ENCODE measurements at places on chromosomes 12 and 14.

DNA sequence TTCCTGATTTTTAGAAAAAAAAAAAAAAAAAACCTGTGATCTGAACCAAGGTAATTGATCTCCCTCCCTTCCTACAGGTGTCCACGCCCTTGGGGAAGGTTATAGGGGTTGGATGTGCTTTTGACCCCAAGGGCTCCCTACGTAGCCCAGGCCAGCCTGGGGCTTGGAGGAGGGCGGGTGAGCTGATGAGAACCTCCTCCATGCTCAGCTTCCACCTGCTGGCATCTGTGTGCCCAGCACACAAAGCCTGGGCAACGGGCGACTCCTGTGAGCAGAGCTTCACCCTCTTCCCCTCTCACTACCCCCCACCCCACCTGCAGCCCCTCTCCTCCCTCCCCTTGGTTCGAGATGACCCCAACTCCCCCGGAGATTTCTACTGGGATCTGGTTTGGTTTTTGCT is 25.3 kb upstream of the INF2 start:
- DNase-seq = no peak

DNA sequence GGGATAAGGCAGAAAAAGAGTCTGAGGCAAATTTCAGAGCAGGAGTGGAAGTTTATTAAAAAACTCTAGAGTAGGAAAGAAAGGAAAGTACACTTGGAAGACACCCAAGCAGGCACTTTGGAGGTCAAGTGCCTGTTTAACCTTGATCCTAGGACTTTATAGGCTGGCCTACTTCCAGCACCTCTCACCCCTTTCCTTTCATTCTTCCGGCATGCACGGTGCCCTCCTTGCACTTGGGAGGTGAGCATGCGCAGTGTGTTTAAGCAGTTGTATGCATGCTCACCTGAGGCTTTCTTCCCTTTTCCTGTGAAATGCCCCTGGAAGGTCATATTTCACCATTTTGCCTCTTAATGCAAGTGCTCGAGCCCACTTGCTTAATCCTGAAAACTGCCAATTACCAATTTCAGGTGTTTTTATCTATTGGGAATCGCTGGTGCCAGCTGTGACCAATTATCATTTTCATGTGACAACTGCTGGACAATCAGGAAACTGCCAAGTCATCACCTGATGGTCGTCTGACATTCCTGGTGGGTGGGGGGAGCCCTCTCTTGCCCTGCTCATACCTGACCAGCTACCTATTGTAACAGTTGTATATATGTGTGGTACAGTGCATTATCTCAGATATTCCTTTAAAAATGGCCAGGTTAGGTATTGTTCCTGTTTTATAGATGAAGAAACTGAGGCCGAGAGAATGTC is 53.5 kb downstream of the SUDS3 start:
- no peak for DNase-seq

DNA sequence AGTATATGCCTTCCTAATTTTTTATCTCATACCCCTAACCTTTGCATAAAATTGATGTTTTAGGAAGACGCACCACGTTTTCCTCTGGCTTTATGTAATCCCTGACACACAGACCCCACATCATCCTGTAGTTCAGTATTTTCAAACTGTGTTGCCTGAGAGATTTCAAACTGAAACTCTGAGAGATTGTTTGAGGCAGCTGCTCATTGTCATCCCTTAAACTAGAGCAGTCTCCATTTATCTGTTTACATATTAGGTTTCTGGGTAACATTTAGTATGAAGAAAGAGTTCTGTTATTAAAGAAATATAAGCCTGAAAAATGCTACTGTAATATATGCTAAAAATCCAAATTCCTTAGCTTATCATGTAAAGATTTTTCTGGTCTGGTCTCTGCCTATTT is 24.3 kb downstream of the MNAT1 start:
- no peak for DNase-seq

DNA sequence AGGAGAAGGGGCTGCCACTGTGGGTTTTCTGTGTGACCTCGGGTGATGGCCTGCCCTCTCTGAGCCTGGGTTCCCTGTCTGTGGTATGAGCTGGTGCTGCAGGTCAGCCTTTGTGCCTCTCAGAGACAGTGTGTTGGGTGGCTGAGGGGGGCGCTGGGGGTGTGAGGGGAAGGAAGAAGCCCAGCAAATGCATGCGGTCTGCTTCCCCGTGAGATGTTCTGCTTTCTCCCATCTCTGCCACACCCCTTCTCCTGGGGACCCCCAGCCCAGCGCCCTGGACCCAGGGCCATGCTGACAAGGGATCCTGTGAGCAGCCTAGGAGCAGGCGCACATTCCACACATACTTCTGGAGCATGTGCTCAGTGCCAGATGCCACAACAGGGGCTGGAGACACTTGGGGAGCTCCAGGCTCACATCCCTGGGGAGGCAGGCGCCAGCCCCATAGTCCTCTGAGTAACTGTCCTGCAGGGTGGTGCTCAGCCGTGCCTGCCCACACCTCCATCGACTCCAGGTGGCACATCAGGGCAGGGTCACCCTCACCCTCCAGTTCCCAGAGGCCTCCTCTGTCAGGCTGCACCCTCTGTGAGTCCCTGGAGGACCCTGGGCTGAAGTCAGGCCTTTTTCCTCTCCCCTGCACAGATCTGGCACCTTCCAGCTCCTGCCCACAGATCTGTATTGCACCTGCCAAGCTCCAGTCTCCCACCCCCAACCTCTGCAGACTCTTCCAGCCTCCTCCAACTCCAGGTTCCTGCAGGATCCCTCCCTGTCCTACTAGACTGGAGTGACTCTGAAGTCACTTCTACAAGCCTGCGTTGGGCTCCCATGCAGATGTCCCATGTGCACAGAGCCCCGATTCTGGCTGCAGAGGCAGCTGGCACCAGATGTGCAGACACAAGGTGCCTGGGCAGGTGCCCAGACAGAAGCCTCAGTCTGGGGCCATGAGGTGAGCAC is 205.6 kb downstream of the KIF26A start:
- no peak for DNase-seq

DNA sequence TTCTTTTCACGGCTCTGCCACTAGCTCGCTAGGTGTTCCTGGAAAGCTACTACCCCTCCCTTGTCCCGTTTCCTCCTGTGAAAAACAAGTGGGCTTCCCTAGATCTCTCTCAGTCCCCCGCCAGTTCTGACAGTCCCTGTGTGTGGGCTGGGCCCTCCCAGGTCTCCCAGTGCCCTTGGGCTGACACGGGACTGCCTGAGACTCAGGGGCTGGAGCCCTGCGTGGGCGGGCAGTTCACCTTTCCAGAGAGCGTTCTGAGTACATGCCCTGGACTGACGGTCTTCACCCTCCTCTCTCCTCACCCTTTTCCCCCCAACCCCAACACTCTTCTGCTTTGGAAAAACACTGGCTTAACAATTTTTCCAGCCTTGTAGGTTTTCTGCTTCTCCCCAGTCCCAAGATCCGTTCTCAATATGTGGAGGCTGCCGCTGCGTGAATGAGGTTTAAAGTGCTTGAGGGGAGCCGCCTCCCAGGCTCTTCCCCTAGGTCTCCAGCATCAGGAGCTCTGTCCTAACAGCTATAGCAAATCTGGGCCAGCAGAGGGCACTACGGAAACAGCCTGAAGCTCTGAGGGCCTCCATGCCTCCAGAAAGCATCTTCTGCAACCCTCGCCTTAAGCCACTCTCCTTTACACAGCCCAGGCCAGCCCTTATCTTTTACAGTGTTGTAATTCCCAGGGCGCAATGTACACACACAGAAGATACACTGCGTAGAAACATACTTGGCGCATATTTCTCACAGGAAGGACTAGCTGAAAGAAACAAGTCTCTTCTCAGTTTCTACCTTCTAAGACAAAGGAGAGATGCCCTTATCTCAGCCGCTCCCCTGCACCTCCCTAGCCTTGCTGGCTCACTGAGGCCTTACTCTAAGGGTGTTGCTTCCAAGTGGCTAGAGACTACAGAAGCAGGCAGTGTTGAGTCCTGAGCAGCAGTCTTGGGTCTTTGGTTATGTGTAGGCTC is 10.4 kb upstream of the DCD start:
- peak; percentile 34 for DNase-seq

DNA sequence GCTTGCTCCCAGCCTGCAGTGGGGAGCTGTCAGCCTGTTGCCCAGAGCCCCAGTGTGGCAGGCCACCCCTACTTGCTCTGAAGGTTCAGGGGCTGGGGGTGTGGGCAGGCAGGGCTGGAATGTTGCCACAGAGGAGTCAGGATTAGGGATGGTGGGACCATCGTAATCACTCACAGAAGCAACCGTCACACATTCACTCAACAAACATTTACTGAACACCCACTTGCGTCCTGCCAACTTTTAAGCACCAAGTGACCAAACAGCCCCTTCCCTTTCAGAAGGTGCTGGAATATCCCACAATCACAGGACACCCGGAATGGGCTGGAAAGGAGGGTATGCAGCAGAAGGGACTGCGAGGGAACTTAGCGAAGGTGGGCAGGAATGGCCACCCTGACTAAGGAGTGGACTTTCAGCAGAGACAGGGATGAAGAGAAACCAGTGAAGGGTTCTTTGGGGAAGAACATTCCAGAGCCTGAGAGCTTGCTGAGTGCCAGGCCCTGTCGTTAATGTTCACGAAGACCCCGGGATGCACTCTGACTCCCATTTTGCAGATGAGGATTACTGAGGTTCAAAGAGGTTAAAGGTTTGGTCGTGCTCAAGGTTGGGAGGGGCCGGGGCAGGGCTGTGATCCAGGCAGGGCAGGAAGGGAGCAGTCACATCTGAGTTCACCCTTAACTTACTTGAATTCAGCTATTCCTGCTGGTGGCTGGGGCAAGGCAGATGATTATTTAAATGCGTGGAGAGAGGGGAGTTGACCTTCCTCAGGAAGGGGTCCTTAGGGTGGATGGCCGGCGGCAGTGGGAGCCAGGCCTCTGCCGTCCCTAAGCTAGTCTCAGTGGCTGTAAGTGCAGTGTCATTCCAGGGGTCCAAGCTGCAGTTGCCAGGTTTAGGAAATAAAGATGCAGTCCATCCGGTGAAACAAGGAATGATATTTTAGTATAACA is 2.3 kb upstream of the ZBTB42 start:
- DNase-seq = no peak

DNA sequence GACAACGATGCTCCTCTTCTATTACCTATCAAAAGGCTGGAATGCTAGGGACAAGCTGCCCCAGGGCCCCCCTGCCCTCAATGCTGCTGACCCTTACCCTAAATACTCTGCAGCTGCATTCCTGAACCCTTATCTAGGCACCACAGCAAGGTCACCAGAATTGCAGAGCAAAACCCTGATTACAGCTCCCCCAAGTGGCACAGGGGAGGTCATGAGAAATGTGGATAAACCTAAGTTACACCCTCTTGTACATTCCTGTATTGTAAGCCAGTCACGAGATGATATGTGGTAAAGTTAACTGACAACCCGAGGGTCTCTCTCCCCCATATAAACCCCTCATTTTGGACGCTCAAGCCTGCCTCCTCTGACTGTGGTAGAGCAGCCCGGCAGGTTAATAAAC is 411.8 kb upstream of the STXBP6 start:
- no peak for DNase-seq

- DNase-seq = no peak
Observed at GRCh38 chr12:67712011-67712410, 63.5 kb downstream of the DYRK2 start.
